Uterine smooth muscle cell (primary cell): ENCODE measurements at places on chromosomes 6 and 20. TPM values are rescaled to one million over a fixed set of nuclear protein-coding genes. Genes with fewer than 3 reads are reported as not detected.

The FITM2 gene
- 8.7 and 9.4 TPM in 2 replicates for total RNA-seq

The TUBB1 gene
- not detected in 2 replicates for total RNA-seq

The CD40 gene
- 1.1 and 2.0 TPM in 2 replicates for total RNA-seq

The CLDN20 gene
- not detected in 2 replicates for total RNA-seq

The BPIFB1 gene
- not detected in 2 replicates for total RNA-seq

The WFDC6 gene
- total RNA-seq = not detected in 2 replicates

The OSBPL2 gene
- total RNA-seq = 23.0 and 32.7 TPM in 2 replicates

The PBOV1 gene
- total RNA-seq = not detected in 2 replicates

The TRIM26 gene
- total RNA-seq = 24.0 and 28.9 TPM in 2 replicates

The AKAP7 gene
- total RNA-seq = 3.2 and 5.6 TPM in 2 replicates

The MOG gene
- not detected in 2 replicates for total RNA-seq

The ZNF512B gene
- total RNA-seq = 7.1 and 7.6 TPM in 2 replicates

The LRRC1 gene
- 6.8 and 11.6 TPM in 2 replicates for total RNA-seq

The MEP1A gene
- not detected in 2 replicates for total RNA-seq

The XKR7 gene
- under 0.01 TPM in 1 of 2 replicates, not detected in the other for total RNA-seq

The HSF2 gene
- total RNA-seq = 44.5 and 46.6 TPM in 2 replicates

The BLCAP gene
- total RNA-seq = 25.3 and 28.0 TPM in 2 replicates

The SLC17A2 gene
- not detected in 2 replicates for total RNA-seq

The CRISP2 gene
- total RNA-seq = not detected in 2 replicates

The SCGN gene
- total RNA-seq = not detected in 2 replicates

The MCCD1 gene
- not detected in 2 replicates for total RNA-seq

The HDGFL1 gene
- not detected in 2 replicates for total RNA-seq

The PHIP gene
- 28.2 and 32.2 TPM in 2 replicates for total RNA-seq

The RNF182 gene
- total RNA-seq = 1.1 and 1.8 TPM in 2 replicates

The EFCAB8 gene
- under 0.01 TPM in 1 of 2 replicates, not detected in the other for total RNA-seq

The C20orf204 gene
- 0.77 and 1.2 TPM in 2 replicates for total RNA-seq
